ENCODE measurements at places on chromosomes 7 and 10.

GRCh38 chr7:31890198-31890597 lies 180.0 kb downstream of the PDE1C start:
- no peak for DNase-seq

- DNase-seq, result no peak
Observed at GRCh38 chr10:851901-852300, 79.6 kb downstream of the LARP4B start.

DNA sequence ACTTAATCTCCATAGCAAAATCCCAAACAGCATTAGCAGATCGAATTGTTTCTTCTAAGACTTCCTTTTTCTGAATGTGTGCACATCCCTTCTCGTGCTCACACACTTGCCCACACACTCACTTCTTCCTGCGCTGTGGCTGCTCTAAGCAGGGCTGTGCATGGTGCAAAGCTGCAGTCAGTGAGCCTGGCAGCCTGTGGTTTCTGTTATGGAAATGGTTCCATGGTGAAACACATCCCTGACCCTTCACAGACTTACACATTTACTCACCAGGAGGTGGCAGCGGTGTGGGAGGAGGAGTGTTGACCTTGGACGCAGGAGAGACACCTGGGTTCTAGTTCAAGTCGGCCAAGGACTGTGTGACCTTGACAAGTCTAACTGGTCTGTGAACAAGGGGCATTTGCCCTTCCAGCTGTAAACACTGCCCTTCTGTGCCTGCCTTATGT lies 24.9 kb downstream of the MTURN start:
- peak; percentile 85 for DNase-seq

- DNase-seq, result no peak
Observed at GRCh38 chr10:113929522-113929921, 75.1 kb downstream of the NHLRC2 start.

GRCh38 chr7:122143376-122143750 lies 686 bp downstream of the AASS start:
- no peak for DNase-seq

- no peak for DNase-seq
Observed at GRCh38 chr7:121941830-121942229, 68.9 kb downstream of the PTPRZ1 start.

DNA sequence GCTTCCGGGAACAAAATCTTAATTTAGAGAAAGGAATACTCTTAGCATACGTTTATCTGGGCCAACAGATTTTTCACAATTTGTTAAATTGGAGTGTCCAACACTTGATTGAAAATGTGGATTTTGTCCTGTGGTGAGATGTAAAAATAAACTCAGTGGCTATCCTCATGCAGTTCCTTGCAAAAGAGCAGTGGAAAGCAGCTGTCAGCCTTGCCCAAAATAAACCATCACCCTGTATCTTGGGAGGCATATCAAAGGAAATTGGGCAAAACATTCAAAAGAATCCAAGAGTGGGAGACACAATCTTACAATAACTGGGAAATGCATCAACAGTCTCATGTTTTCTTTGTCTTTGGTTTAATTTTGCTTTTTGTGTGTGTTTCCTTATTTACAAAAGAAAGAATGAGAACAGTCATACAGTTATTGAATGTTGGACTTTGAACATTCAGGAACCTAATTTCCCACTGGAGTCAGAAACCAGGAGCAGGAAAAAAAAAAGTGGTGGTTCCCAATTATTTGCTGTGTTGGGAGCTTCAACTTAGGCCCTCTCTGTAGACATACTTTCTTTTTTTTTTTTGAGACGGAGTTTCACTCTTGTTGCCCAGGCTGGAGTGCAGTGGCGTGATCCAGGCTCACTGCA lies 44.4 kb upstream of the DGKI start:
- DNase-seq, result no peak

GRCh38 chr7:32255036-32255435 lies 184.8 kb upstream of the PDE1C start:
- peak; percentile 5 for DNase-seq

GRCh38 chr7:24840563-24840962 lies 83.3 kb upstream of the GSDME start:
- DNase-seq, result no peak

DNA sequence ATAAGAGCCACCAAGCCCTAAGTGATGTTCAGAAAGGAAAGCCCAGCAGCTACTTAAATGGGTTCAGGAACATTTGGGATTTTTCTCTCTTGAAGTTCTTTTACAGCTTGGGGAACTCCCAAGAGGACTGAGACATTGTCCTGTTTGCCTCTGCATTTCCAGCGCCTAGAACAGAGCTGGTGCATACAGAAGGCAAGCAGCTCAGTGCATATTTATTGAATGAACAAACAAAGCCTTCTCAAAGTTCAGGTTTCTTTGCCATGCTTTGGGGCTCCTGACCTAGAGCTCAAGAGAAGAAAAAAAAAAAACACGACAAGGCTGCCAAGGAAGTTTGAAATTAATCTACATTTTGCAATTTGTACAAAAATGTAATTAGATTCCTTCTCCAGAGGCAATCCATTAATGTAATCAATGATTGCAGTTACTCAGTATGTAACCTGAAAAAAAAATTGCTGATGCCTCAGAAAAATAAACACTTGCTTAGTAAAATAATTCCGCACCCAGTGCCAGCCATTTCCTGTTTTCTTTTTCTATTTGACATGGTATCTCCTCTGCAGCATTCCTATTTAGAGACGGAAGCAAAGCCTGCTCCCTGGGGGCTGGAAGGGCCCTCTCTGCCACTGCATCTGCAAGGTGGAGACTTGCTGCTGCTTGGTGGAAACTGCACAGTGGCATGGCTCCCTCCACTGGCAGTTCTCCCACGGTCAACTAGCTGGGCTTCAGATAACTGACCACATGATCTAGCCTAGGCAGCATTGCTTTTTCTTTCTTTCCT lies 157.3 kb downstream of the TMEM178B start:
- peak; percentile 27 for DNase-seq

DNA sequence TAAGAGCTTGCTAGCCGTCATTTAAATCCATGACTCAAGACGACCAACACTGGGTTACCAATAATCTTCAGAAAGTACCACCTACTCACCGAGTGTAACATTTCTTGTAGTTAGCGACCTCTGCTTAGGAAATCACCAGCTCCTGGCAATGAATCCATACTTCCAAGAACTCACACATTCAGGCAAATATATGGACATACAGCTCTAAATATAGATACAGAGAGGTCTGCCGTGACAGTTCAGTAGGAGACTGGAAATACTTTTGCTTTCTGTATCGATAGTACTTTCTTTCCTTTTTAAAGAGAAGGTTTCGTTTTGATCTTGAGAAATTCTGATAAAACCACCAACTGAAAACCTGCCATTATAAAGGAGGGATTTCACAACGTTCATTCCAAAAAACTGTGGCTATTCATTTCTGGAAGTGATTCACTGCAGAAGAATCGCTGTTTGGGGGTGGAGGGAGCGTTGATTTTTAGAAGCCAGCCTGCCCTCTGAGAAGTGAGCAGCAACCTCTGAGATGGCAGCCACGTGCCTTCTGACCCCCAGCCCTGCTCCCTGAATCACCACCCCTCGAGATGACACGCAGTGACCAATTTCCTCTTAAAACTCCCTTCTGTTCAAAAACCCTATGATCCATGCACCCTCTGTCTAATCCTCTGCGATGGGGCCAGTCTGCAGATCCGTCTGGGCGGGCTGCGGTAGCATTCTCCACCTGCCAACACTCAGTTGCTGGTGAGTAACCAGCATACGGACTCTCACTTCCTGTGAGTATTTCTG lies 179.0 kb upstream of the KLF14 start:
- DNase-seq, result peak; percentile 59

DNA sequence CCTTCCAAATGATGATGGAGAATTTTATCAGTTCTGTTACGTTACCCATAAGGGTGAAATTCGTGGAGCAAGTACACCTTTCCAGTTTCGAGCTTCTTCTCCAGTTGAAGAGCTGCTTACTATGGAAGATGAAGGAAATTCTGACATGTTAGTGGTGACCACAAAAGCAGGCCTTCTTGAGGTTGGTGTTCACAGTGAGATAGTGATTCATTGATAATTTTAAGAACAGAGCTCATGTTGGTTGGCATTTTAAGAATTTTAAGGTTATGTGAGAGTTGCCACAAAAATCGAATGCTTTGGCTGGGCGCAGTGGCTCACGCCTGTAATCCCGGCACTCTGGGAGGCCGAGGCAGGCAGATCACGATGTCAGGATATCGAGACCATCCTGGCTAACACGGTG lies 25.9 kb downstream of the TAX1BP1 start:
- no peak for DNase-seq

DNA sequence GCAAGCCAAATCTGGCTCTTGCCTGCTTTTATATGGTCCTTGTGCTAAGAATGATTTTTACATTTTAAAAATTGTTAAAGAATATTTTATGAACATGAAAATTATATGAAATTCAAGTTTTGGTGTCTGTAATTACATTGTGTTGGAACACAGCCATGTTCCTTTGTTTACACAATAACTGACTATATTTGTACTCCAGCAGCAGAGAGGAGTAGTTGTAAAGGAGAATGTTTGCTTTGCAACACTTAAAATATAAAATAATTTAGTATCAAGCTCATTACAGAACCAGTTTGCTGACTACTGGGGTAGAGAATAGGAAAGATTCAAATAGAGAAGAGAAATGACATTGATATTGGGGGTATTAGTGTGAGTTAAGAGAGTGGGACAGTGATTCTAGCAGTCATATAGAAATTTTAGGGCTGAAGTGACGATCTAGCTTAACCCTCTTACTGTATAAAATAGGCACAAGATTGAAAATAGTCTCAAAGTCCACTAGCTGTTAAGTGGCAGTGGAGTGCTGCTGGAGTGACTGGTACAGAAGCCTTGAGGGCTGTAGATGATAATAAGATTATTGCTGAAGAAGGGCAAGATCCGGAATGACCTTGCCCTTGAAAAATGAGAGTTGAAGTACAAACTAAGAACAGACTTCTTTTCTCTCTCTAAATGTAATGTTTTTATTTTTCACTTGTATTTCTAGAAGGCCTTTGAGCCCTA lies 28.2 kb downstream of the SGPL1 start:
- DNase-seq, result no peak

DNA sequence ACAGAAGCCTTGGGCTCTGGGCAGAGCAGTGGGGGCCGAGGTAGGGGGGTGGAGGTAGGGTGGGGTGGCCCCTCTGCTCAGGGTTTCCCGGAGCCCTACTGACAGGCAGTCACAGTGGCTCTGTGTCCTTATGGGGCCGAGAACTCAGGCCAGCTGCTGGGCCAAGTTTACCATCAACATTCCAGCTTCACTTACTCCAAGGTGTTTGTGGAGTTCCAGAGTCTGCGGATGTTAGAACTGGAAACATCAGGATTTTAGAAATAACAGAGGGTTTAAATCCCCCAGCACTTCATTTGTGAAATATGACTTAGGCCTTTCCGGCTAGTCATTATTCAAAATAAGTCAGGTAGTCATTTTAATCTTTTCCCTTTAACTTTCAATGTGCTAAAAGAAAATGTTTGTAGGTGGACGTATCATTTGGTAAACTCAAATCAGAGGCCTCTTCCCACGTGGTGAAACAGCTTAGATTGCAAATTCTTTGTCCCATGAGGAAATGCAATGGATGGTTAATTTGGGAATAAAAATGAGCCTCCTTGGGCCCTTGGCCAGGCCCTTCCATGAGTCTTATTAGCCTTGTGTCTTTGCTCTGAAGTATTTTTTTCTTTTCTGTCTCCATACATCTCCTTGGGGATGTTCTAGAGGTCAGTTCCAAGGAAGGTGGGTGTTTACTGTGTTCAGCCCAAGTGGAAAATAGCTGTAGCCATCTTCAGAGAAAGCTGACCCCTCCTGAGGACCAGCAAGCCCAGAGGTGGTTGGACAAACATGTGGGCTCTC lies 99.6 kb upstream of the BTBD16 start:
- DNase-seq, result no peak

DNA sequence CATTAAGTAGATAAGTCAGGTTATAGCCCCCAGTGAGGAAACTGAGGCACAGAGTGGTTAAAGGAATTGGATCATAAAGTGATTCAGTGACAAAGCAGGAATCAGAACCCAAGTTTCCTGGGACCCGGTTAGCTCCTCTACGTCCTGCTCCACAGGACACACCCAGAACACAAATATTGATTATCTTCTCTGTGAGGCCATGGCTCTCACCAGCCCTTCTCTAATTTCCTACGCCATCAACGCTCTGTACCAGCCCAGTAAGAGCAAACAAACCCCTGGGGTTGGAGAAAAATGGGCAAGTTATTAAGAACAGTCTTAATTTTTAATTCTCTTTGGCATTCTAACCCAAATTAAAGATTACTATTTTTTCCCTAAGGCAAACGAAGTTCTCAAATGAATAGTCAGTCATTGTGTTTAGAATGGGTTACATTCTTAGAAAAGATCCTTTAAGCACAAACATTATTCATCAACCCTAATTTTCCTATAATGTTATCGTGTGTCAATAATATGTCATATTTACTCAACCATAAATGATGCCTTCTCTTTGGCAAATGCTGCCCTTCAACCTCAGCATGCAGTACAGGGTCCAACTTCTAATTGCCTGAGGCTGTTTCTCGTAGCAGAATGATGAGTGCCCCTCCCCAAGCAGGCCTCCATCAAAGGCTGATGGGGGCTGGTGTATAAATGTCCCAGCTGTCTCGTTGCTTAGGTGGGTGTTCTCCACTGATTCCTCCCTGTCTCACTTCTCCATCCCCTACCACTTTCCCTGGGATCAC lies 25.4 kb upstream of the TM9SF3 start:
- DNase-seq, result peak; percentile 60

Measured in NCI-H526 (cell line).